ENCODE measurements at places on chromosomes 6 and 20. TPM values are rescaled to one million over a fixed set of nuclear protein-coding genes. Genes with fewer than 3 reads are reported as not detected.

DNA sequence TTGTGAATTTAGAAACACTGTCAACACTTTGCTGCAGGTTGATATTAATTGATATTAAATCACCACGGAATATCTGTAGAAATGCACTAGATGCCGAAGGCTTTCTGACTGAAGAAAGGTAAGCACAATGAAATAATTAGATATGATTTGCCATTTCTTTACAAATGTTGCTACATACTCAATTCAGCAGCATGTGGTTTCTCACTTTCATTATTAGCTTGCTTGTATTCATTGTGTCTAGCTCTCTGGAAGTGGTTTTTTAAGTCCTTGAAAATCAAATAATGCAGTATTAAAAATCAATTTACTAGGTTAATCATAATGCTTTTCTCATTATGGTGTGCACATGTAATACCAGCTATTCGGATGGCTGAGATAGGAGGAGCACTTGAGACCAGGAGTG lies 231.3 kb upstream of the MARCKS start:
- no peak overlapping the region for H3K27ac ChIP-seq
- no peak overlapping the region for H3K4me3 ChIP-seq

BPI gene
- total RNA-seq = 0.06 TPM

APOM gene
- 1.8 TPM for total RNA-seq

DNA sequence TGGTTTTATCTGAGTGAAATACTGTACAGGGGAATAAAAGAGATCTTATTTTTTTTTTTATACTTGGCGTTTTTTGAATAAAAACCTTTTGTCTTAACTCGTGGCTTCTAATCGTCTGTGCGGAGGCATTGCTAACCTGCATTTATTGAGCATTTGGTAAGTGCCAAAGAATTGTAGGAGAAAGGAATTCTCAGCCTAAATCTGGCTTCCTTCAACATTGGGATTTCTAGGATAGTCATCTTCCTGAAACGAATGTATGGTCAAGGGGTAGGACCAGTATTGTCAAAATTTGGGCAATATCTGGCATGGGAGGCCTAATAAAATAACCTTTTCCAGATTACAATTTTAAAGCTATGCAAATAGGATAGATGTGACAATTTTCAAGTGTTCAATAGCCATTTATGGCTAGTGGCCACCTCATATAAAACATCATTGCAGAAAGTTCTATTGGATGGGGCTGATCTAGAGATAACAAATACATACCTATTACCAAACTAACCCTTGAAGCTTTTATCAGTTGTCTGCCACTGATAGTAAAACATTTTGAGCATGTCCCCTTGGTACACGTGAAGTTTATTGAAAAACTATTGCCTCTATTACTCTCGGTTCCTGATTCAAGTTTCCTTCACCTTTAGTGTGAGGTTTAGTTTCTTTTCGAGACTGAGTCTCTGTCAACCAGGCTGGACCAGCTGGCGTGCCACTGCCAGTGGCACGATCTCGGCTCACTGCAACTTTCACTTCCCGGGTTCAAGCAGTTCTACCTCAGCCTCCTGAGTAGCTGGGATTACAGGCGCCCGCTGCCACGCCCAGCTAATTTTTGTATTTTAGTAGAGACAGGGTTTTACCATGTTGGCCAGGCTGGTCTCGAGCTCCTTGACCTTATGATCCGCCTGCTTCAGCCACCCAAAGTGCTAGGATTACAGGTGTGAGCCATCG lies 5.6 kb downstream of the PIM1 start:
- no peak for DNase-seq
- no peak overlapping the region for H3K4me3 ChIP-seq
- H3K36me3 ChIP-seq = peaks cover 23% of the 10 kb centered on the region
- H3K27me3 ChIP-seq = no peaks in the 10 kb centered on the region
- no peaks in the 10 kb centered on the region for H3K4me1 ChIP-seq

GRCh38 chr6:42787063-42787472 lies 5.2 kb downstream of the BICRAL start:
- H3K4me1 ChIP-seq = 0 out of 2 replicates have a peak, but pooled peaks cover 4% of the 10 kb centered on the region
- H3K27ac ChIP-seq = no peak overlapping the region
- no peaks in the 10 kb centered on the region for H3K27me3 ChIP-seq
- no peaks in the 10 kb centered on the region for H3K36me3 ChIP-seq
- DNase-seq = no peak

GRCh38 chr6:145699462-145699861 lies 35.9 kb downstream of the EPM2A start:
- H3K36me3 ChIP-seq = no peaks in the 10 kb centered on the region
- H3K4me3 ChIP-seq = no peak overlapping the region
- H3K27ac ChIP-seq = no peak overlapping the region
- H3K27me3 ChIP-seq = no peaks in the 10 kb centered on the region
- no peaks in the 10 kb centered on the region for H3K4me1 ChIP-seq
- no peak for DNase-seq

DNA sequence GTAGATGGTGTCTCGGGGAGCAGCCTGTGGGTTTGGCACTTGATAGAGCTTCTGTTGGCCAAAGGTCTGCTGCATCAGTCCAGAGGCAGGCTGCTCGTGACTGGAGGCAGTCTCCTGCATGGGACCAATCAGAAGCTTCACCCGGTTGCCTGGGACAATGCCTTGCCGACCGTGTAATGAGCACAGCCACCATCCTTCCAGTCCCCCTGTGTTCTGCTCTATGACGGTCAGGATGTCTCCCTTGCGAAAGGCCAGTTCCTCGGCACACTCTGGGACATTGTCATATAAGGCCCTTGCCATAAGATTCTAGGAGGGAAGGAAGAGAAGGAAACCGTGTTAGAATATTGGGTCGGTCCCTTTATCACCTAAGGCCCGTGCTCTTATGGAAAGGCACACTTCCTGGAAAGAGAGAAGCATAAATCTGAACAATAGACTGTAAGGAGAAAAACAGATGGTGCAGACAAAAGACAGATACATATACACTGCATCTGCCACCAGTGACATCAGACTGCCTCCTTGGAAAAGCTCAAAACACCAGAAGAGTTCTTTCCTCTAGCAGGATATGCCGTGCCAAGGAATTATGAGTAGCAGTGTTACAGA lies 18.9 kb downstream of the NEDD9 start:
- no peaks in the 10 kb centered on the region for H3K27me3 ChIP-seq
- DNase-seq = no peak
- no peak overlapping the region for H3K4me3 ChIP-seq
- H3K4me1 ChIP-seq = no peaks in the 10 kb centered on the region
- H3K27ac ChIP-seq = no peak overlapping the region

DNMT3B gene
- total RNA-seq = 15.6 TPM

CGAS gene
- 16.5 TPM for total RNA-seq

KCNK5 gene
- total RNA-seq = 9.5 TPM

DNA sequence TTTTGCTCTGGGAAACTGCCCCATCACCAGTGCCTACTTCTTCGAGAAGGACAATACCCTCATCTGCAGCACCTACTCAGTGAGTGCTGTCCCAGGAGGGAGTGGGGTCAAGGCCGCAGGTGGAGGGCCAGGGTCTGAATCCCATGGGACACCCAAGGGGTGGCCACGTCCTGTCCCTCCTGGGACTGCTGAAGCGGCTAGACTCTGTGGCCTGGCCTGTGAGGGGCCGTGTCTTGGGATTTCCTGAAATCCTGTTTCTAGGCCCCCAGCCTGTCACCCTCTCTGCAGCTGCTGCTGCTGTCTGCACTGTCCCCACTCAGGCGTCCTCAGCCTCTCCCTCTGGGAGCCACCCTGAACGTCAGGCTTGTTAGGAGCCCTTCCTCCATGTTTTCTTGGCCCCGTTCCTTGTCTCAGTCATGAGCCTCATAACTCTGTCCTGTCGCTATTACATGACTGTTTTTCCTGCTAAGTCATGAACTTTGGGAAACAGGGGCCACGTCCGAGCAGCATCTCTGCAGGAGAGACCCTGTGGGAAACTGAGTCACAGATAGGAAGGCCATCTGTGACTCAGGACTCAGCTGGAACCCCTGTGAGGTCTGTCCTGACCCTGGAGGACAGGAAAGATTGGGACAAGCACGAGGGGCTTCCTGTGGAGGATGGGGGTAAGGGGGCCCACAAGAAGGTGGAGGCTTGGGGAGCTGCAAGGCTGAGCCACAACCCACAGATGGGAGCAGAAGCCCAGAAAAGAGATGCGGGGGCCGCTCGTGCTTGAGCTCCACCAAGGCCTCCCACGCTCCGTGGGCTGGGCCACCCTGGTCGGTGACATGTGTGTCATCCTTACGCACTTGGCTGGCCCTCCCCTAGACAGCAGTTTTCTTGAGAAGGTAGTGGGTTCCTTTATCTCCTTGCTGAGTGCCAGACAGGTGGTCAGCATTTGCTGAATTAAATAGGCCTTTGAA lies 49.9 kb downstream of the EFCAB8 start:
- no peaks in the 10 kb centered on the region for H3K36me3 ChIP-seq
- H3K4me1 ChIP-seq = peaks cover 18% of the 10 kb centered on the region
- no peaks in the 10 kb centered on the region for H3K27me3 ChIP-seq
- no peak overlapping the region for H3K27ac ChIP-seq

GRCh38 chr20:1800180-1800579 lies 95.0 kb upstream of the SIRPA start:
- no peak for DNase-seq
- H3K27ac ChIP-seq = no peak overlapping the region
- H3K36me3 ChIP-seq = no peaks in the 10 kb centered on the region
- H3K4me1 ChIP-seq = no peaks in the 10 kb centered on the region

DNA sequence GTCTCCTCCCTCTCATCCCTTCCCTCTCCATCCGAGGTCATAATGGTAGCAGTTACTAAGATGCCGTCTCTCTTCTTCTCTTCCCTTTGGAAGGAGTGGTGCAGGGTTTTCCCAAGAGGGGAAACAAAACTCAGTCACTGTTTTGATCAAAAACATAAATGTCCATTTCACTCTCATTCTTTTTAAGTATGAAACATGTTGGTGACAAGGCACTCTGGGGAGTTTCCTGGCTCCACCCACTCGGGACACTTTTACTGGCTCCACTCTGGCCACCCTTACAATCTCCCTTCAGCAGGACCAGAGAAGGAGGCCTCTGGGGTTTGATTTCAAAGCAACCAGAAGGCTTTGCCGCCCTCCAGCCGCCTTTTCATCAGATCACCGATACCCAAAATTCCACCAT lies 57.0 kb downstream of the FGD2 start:
- no peaks in the 10 kb centered on the region for H3K27me3 ChIP-seq
- no peak overlapping the region for H3K4me3 ChIP-seq
- no peaks in the 10 kb centered on the region for H3K36me3 ChIP-seq
- peaks cover 7% of the 10 kb centered on the region for H3K4me1 ChIP-seq
- H3K27ac ChIP-seq = no peak overlapping the region
- DNase-seq = no peak

DNA sequence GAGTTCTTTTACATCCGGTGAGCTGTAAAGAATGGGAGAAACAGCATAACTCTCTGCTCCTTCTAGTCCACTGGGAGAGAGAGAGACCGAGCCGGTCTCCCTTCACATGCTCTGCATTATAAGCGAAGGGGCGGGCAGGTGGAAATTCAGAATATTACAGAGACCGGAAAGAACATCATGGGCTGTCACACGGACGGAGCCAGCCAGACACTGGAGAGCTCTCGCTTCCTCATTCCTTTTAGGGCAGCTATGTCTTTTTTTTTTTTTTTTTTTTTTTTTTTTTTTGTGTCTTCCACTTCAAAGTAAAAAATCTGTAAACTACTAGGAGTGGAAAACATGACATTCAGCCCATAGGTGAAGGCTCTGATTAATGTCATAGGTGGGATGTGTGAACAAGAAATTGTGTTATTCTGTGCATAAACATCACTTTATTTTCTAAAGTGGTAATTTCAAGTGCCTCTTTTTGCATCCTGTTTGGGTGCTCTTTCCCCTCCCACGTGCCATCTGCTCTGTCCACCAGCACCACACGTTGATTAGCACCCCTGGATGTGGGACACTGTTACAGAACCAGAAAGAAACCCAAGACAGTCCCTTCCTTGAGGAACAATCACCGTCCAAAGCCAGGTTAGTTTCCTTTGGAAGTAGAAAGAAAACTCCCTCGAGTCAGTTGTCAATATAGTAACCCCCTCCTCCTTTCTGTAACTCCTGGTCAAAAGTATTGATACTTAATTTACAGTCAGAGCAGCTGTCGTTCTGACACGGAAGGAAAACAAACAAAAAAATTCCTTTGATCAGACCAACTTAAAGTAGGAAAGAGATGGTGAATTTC lies at the start of gene TAGAP:
Gene TAGAP, minus strand, starts transcription at position 93 of the 829 bp plus-strand sequence. CDS start 845 bp downstream, outside the sequence.
- peaks cover 42% of the 10 kb centered on the region for H3K4me1 ChIP-seq
- no peaks in the 10 kb centered on the region for H3K27me3 ChIP-seq
- peak within 1 kb of the TSS; percentile 46 for H3K4me3 ChIP-seq
- no peaks in the 10 kb centered on the region for H3K36me3 ChIP-seq
- H3K27ac ChIP-seq = no peak within 1 kb of the TSS
- peak; percentile 72 for DNase-seq

Data from SJCRH30 (cell line).